Fibroblast of skin of right quadriceps (primary cell): ENCODE measurements at places on chromosomes 16 and 17.

- peak; percentile 72 for DNase-seq
Observed at GRCh38 chr16:31033709-31034492, 543 bp downstream of the STX4 start.

- DNase-seq = peak; percentile 43
Observed at GRCh38 chr17:55734128-55734781, 11.6 kb upstream of the TMEM100 start.

DNA sequence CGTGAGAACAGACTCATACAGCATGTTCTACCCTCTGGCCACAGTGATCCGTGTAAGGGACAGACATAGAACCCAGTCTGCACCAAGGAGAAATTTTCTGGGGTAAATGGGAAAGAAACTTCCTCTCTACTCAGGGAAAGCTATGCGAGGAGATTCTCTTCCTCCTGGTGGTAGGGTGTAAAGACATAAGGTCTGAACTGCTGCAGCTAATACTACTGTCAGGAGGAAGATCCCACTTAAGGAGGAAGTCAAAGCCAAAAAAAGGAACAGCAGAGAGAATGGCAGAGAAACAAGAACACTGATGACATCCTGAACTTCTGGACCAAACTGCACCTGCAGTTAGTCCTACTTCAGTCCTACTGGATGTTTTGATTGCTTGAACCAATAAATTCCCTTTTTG is 7.1 kb upstream of the TM4SF5 start:
- no peak for DNase-seq

GRCh38 chr16:56623637-56624036 is 1.9 kb upstream of the MT1E start:
- no peak for DNase-seq

GRCh38 chr16:30526137-30526822 is at the start of gene ZNF768:
Gene ZNF768 (minus strand): TSS chr16:30526566. CDS start chr16:30526413, 153 bp downstream.
- peak; percentile 22 for DNase-seq

DNA sequence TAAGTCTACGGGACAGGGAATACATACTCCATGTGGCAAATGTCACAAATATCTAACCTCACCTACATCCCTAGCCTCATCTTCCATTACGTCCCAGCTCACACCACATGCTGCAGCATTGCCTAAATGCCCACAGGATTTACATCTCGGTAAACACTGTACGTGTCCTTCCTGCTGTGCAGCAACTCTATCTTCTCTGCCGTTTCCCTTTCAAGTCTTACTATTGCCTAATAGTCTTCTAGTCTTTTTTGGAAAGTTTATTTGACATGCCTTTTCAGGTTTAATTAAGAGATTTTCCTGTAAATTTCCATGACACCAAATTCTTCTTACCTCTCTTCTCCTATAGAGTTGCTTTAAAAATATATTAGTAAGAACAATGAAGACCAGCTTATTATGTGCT is 120.5 kb downstream of the HS3ST4 start:
- DNase-seq = no peak

DNA sequence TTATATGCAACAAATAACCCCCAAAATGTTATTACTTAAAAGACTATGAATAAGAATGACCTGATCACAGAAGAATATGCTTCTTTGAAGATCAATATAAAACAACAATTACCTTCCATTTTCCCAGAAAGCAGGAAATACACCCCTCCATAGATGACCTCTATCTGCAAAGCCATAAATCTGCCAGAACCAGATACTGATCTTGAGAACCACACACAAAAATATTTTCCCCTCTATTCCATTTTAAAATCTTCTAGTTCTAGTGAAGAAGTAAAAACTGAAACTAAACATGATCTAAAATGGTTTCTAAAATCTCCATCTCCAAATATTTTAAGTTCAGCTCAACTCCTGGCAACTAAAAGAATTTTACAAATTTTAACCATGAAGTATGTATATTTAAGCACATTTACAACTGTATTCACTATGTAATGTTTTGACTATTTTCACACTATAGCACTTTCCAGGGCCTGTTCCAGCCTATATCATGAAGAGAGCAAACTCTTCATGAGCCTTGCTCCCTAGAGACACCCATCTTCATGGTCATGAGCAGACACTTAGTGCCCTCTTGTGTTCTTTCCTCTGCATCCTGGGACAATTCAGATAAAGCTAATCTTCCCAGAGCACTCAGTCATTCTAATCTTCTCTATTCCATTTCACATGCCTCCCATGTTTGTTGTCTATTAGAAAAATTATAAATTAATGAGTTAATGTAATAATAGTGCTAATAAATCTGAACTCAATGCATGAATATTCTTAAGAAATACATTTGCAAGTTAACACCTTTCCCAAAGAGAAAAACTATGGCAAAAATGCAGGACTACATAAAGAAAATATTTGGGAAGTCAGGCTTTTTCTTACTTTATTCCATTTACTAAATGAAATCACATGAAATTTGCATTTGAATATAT is 87.0 kb downstream of the HELZ start:
- DNase-seq = peak; percentile 46

DNA sequence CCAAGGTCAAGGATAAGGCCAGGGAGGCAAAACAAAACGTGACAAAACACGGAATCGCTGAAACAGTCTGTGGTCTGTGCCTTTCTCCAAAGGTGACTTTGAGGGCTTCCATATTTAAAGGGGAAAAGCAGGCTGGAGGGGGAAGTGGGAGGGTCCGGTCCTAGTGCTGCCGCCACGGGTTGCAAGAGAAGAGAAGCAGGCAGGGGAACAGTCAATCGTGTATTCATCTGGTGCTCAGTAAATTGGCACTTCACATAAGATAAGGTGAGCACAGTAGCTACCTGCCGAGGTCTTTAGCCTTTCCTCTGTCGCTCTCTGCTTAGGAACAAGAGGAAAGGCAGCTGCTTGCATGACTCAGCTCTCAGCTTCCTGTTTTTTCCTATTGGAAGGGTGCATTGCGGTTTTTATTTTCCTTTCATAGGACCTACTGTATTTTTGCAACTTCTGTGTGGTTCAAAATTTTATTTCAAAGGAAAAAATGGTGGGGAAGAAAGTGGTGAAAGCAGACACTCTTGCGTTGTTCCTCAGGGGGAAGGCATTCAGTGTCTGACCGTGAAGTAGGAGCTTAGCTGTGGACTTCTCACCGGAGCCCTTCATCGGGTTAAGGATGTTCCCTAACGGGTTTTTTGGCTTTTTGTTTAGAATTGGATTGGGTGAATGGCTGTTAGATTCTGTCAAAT is 7.1 kb upstream of the LGALS3BP start:
- DNase-seq = peak; percentile 56

DNA sequence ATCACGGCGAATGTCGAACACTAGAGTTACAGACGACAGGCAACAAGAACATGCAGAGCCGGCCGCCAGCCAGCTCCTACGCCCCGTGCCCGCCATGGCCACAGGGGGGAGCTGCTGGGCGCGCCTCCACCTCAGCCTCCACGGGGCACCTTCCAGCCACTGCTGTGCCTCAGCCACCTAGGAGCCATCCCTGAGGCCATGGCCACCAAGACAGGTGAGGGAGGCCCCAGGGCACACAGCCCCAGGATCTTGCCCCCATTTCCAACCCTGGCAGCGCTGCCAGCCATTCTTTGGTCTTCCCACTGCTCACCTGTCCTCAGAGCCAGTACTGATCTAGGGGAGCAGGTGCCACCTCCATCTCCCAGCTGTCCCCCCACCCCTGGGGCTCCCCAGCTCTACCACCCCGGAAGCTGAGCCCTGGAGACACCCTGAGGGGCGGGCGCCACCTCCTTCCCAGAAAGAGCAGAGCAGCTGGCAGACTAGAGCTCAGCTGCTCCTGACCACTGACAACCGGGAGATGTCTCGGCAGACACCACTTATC is 11.8 kb downstream of the GNPTG start:
- DNase-seq = peak; percentile 14

- peak; percentile 87 for DNase-seq
Observed at GRCh38 chr16:87895641-87896141, 26.4 kb upstream of the SLC7A5 start.

- no peak for DNase-seq
Observed at GRCh38 chr17:74937064-74938051, 1.7 kb downstream of the OTOP3 start.

DNA sequence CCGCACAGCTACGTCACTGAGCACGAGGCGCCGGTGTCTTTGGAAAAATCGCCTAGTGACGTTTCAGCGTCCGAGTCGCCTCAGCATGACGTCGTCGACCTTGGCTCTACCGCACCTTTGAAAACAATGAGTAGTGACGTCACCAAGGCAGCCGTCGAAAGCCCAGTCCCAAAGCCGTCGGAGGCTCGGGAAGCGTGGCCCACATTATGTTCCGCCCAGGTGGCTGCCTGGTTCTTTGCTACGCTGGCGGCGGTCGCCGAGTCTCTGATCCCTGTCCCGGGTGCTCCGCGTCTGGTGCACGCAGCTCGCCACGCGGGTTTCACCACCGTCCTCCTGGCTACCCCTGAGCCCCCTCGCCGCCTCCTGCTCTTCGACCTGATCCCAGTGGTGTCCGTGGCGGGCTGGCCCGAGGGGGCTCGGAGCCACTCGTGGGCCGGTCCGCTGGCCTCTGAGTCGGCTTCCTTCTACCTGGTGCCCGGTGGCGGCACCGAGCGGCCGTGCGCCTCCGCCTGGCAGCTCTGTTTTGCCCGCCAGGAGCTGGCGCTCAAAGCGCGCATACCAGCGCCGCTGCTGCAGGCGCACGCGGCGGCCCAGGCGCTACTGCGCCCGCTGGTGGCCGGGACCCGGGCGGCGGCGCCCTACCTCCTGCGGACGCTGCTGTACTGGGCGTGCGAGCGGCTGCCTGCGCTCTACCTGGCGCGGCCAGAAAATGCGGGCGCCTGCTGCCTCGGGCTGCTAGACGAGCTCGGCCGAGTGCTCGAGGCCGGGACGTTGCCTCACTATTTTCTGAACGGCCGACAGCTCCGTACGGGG is 1.5 kb downstream of the TMEM102 start:
- peak; percentile 73 for DNase-seq

DNA sequence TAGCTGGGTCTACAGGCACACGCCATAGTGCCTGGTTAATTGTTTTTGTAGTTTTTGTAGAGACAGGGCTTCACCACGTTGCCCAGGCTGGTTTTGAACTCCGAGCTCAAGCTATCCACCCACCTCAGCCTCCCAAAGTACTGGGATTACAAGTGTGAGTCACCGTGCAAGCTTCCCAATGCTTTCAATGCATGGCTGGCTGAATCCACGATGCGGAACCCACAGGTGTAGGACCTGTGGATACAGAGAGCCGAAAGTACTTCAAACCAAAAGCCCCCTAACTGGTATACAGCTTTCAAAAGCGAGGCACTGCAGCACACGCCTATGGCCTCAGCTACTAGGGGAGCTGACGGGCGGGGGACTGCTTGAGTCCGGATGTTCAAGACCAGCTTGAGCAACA is 44.8 kb downstream of the METTL16 start:
- DNase-seq = no peak

- no peak for DNase-seq
Observed at GRCh38 chr17:20072692-20072992, 63.5 kb downstream of the SPECC1 start.

- peak; percentile 53 for DNase-seq
Observed at GRCh38 chr17:43673516-43674323, 12.0 kb upstream of the MEOX1 start.

DNA sequence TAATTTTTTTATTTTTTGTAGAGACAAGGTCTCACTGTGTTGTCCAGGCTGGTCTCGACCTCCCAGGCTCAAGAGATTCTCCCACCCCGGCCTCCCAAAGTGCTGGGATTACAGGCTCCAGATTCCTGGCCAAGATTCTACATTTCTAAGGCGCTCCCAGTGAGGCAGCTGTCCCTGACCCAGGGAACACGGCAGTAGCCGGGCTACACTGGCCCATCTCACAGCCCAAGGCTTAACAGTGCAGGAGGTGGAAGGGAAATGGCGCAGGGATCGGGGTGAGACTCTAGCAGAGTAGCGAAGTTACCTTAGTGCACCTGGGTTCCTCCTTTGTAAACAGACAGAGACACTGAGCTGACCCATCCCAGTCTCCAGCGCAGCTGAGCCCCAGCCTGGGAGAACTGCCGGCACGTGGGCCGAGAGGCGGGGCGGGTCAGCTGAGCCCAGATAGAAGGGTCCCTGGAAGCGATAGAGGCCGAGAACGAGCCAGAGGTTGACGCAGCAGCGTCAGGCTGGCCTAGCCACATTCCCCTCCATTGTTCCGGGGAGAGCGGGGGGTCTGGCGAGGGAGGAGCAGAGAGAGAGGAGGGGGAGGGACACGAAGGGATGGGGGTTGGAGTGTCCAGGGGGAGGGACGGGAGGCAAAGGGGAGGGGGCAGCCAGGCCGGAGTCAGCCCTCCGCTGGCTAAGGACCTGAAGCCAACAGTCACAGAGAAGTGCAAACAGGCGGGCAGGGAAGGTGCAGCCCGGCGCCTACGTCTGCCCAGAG is 2.5 kb downstream of the CARHSP1 start:
- no peak for DNase-seq

DNA sequence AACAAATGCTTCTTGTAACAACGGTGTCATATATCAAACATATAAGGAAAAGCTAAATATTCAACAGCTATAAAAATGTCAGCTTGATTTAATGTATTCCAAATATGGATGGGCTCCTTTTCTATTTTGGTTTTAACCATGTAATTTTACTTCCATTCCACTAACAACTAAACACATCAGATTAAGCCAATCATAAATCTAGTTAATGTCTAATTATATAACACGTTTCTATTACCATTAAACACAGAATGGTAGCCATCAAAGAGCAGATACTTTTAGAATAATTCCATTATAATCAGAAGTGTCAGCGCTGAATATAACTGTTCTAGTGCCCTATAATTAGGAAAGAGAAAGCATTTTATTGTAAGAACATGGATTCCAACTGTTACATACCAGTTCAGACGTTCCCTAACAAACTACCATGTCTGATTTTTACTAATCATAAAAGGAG is 10.0 kb downstream of the CMC2 start:
- DNase-seq = peak; percentile 30

- DNase-seq = no peak
Observed at GRCh38 chr17:76948726-76949342, 80.6 kb downstream of the MGAT5B start.

DNA sequence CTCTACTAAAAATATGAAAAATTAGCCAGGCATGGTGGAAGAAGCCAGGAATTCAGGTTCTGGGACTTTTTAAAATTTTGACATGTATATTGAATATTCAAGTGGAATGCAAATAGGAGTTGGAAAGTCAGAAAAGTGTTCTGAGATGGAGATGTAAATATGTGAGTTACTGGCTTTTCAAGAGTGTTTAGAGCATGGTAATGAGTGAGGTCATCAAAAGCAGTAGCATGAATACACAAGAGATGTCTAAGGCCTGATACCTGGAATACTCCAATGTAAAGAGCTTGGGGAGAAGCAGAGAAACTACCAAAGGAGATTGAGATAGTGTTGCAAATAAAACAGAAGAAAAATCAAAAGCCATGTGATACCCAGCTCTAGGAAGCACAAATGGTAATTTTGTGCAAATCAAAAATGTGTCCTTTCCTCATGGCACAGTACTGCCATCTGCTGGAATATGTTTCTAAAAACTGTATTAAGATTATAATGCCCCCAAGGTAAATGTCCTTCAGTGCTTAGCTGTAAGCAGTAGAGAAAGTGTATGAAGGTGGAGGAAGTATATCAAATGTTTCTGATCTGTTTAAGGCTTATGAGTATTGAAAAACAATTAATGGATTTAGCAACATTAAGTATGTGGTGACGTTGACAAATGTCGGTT is 908.4 kb downstream of the KCNJ18 start:
- DNase-seq = no peak
